ENCODE measurements at places on chromosomes 7 and 10. TPM values are rescaled to one million over a fixed set of nuclear protein-coding genes. Genes with fewer than 3 reads are reported as not detected.

The SORBS1 gene
- total RNA-seq: 3.4 TPM

The CAMK1D gene
- 11.7 TPM for total RNA-seq

The SLC12A9 gene
- 16.5 TPM for total RNA-seq

GRCh38 chr7:47720141-47720906 lies 138.4 kb upstream of the TNS3 start:
- no peak for DNase-seq

DNA sequence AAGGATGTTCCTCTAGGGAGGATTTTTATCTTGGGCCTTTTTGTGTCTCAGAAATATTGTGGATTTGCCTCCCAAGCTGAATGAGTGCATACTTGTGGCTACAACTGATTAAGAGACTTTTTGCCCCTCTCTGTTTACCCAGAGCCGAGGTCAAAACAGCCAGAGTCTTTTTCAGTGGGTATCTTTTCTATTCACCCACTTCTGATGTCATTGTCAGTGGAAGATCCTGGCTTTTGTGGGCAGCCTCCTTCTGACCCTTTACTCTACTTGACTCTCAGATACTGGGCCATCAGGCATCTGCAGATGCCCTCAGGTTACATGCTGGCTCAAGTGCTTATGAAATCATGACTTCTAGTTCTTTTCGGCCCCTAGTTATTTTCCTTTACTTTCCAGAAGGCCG lies 19.6 kb upstream of the PIP4K2A start:
- no peak for DNase-seq

DNA sequence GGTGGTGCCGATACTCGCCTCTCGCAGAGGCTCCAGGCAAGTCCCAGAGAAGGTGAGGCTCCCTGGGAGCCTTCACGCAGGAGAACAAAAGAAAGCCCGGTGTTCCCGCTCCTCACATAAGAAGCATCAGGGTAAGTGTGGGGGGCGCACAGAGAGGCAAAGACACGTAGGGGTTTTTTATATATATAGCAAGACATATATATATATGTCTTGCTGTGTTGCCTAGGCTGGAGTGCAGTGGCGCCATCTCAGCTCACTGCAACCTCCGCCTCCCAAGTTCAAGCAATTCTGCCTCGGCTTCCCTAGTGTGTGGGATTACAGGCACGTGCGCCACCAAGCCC lies 61.3 kb downstream of the PDIA4 start:
- no peak for DNase-seq

- DNase-seq: no peak
These were observed 63.0 kb downstream of the TAX1BP1 start for GRCh38 chr7:27802999-27803398.

DNA sequence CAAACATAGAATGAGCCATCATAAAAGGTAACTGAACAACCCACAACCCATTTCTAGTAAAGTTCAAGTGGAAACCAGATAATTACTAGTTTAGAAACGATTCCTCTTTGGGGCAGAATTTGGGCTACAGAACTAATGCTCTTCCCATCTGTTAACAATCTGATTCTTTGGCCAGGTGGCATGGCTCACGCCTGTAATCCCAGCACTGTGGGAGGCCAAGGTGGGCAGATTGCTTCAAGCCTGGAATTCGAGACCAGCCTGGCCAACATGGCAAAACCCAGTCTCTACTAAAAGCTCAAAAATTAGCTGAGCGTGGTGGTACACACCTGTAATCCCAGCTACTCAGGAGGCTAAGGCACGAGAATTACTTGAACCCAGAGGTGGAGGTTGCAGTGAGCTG lies 18.5 kb downstream of the CYP51A1 start:
- no peak for DNase-seq

- DNase-seq: no peak
These were observed 23.6 kb downstream of the FAM3C start for GRCh38 chr7:121372376-121373010.

DNA sequence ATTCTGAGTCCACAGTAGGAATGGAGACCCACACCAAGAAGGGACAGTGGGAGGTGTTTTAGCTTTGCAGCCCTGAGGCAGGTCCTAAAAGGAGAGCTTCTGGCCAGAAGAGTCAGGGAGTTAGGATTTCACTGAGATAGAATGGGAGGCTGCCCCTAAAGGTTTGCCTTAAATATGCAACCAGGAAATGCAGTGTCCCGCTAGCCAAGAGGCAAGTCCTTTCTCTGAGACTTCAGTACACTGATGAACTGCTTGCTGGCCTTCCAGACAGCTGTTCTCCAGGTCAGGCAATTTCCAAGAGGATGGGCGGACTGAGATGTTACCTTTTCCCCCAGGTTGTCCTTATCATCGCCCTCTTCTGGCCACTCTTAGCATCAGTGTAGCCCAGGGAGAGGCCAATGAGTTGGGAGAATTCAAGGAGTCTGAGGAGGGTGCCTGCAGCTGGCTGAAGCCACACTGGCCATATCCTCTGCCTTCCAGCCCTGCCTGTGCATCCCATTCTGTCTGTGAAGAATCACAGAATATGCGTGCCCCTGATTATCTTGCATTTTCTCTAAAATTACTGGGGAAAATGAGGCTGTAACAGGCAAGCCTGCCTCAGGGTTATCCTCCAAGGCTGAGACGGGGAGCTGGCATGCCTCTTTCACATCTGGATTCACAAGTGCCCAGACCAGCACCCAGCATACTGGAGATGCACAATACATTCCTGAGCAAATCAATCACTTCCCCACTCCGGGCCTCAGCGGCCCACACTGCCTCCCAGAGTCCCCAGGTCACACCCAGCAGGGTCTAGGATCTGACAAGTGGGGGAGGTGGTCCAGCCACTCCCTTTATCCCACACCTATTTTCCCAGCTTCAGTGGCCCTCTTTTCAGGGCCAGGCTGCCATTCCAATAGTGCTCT lies 2.4 kb downstream of the TLL2 start:
- DNase-seq: peak; percentile 46

GRCh38 chr10:121326905-121327304 lies 271.3 kb downstream of the FGFR2 start:
- DNase-seq: no peak

- DNase-seq: no peak
These were observed 591.9 kb upstream of the MGMT start for GRCh38 chr10:128875030-128875744.

GRCh38 chr10:28719789-28720436 lies 42.6 kb downstream of the BAMBI start:
- DNase-seq: peak; percentile 39
